ENCODE measurements at places on chromosomes 5 and 9.
A peak's percentile ranks its signal among the peaks of the same experiment; 100 is the strongest.

- DNase-seq: no peak
Measured at GRCh38 chr5:120544043-120544442, 79.9 kb downstream of the PRR16 start.

- no peak for DNase-seq
Measured at GRCh38 chr9:95980262-95981125, 105.0 kb downstream of the ERCC6L2 start.

- no peak for DNase-seq
Measured at GRCh38 chr9:136875155-136875554, 9.0 kb upstream of the EDF1 start.

GRCh38 chr5:39569857-39570256 lies 145.1 kb upstream of the DAB2 start:
- no peak for DNase-seq

DNA sequence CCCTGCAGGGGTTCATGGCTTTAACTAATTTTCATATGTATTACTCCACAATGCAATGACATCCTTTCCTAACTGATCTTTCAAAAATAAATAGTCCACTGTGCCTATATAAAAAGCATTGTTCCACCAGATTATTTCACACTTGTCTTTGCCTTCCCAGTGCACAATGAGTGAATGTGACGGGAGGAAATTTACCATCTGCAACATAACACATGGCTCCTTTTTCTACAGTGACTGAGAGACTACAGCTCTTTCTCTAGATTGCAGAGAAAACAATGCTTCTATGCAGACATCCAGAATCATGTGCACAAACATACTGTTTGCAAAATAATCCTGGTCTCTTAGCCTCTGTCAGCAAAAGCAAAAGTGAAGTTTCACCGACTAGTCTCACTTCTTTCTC lies 483.7 kb upstream of the PIK3R1 start:
- no peak for DNase-seq

- no peak for DNase-seq
Measured at GRCh38 chr9:20707708-20708107, 23.6 kb downstream of the FOCAD start.

DNA sequence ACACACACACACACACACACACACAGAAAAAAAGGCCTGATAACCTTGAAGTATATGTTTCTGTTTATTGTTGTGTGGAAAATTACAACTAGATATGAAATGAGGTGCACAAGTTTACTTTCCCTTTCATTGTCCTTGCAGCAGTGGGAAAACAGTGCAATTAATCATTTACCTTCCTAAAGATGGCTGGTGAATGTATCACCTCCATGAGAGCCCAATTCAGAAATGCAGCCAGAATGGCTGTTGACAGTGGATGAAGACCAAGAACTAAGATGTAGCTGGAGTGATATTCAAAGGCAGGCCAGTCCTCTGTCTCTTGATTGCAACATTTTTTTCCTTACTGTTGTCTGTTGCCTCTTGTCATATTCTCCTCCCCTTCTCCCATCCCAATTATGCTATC lies 49.6 kb upstream of the EIF4EBP3 start:
- DNase-seq: no peak

- DNase-seq: no peak
Measured at GRCh38 chr5:16160706-16161105, 18.9 kb downstream of the MARCHF11 start.

GRCh38 chr5:32153723-32154122 lies 20.4 kb downstream of the GOLPH3 start:
- no peak for DNase-seq

DNA sequence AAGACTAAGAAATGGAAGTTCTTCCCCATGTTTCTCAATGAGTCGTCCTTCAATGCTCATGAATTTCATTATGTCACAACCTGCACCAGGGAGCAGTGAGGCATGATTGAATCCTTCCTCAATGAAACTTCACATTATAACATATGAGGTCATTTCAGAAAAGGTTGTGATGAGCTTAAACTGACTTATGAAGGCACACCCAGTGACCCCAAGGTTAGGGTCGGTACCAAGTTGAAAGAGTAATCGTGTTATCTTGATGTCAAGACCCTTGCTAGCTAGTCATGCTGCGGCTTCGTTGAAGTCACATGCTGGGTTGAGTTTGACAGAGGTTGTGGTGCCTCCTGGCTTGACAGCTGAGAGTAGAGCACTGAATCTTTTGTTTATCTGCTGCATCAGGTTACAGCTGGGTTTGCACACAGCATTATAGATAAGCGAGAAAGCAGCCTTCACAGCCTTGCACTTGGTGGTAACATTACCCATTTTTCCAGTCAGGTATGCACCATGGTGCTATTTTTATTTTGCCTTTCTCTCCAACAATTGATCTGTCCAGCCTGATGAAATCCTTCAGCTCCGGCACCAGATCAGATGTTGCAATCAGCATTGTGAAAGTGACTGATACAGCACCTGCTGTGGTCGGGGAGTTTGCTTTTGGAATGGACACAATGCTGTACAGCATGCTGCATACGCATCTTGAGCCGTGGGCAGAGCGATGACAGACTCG lies 133.2 kb downstream of the ERCC6L2 start:
- no peak for DNase-seq

DNA sequence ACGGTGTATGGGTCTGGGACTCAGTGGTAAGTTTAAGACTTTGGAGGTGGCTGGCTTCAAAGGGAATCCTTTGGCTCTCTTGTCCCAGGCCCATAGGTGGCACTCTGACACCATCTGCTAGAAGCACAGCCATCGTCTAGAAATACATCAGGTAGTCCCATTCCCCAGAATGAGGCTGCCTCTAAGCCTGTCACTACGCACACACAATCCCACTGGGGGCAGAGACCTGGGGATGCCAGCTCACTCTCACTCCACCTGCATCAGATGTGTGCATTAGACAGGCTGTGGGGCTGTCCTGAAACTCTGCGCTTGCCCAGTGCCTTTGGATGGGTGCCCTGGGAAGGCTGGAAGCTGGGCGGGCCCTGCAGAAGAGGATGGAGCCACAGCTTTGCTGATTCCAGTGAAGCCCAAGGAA lies 127.5 kb upstream of the PANK3 start:
- peak; percentile 8 for DNase-seq

- DNase-seq: no peak
Measured at GRCh38 chr5:2700876-2701275, 50.6 kb downstream of the IRX2 start.

DNA sequence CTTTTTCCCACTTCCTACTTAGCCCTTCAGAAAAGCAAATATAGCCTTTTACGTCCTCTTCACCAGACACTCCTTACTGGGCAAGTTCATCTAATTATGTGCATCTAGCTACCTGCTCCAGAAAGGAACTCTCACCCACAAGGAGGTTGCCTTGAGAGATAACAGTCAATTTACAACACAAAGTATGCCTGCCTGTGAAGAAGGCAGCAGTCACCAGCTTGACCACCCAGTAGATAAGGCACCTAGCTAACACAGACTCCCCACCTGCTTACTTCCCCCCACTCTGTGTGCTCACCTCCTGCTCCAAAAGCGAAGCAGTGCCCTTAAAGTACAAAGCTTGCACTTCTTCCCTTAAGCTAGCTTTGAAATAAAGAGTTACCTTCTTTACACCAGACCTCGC lies 111.7 kb upstream of the MRPS30 start:
- no peak for DNase-seq

- DNase-seq: no peak
Measured at GRCh38 chr5:10416868-10417267, 24.8 kb upstream of the ROPN1L start.

GRCh38 chr9:127448112-127448805 lies 2.9 kb downstream of the RPL12 start:
- DNase-seq: no peak

GRCh38 chr9:132078699-132079356 lies 839 bp downstream of the MED27 start:
- DNase-seq: no peak

- peak; percentile 2 for DNase-seq
Measured at GRCh38 chr9:68704814-68705530, at the start of gene PIP5K1B. Gene PIP5K1B (plus strand): TSS chr9:68705240. CDS start chr9:68822615, 117,375 bp downstream.

- DNase-seq: no peak
Measured at GRCh38 chr9:123871781-123872180, 58.1 kb downstream of the DENND1A start.

DNA sequence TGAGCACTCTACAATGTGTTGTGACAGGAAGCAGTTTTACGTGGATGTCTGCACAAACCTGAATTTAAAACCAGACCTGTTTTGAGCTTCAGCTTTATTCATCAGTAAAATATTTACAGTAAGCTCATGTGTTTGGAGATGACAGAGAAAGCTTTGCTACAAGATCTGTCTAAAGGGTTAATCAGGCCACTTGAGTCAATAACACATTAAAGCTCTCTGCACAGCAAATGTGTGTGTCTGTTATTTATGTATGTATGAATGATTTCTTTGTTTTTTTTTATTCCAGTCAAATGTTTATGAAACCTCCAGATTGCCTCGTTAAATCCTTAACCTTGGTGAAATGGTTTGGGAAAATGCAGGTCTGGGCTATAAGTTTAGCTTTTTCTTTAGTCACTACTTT lies 77.3 kb upstream of the SREK1 start:
- no peak for DNase-seq

- no peak for DNase-seq
Measured at GRCh38 chr5:135322271-135322670, 76.8 kb downstream of the MACROH2A1 start.

DNA sequence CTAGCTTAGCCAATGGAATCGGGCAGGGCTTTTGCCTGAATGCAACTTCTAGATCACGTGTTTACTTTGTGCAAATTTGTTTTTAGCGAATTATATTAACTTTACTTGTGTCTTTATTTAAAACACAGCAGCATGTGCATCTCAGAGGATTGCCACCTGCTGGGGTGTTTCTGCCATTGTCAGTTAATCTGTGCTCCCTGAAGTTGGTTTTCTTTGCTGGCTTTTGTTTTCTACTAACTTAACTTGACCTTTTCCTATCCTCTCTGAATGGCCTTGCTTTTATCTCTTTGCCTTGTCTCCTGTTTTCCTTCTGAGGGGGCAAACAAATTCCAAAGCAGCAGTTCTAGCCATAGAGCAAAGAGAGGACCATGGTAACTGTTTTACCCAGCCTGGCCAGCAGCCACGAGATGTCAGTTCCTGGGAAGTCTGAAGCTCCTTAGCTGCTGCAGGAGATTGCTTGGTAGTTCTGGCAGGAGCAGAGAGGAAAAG lies 67.6 kb downstream of the ARHGEF28 start:
- DNase-seq: no peak

DNA sequence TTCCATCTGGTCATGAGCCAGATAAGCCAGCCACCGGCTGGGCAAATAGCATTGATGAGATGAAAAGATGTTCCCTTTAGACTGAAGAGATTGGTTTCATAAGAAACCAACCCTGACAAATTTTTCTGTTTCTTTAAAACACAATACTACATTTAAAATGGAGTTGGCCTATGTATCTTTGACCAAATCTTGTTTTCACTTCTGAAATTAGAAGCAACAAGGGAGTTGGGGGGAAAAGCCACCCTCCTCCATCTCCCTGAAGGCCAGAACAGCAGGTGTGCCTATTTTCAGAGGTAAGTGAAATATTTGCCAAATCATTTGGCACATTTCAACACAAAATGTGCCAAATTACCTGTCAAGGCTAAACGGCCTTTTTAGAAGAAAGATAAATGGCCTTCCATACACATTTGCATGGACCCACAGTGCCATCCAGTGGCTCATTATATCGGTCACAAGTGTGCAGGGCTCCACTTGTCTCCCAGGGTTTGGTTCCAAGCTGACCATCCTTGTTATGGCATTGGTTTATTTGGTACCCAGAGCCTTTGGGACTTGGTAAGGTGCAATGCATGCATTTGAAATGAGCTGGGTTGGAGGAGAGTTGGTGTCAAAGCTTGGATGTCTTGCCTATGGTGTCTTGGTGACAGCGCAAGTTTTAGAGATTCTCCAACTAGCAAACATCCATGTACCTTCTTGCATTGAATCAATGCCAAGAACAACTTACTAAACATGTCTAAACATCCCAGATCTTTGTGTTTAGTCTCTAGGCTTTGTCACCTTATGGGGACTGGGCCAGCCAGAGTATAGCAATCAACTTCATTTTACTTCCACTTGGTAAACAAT lies 372.0 kb upstream of the KIF2A start:
- DNase-seq: peak; percentile 2

- DNase-seq: no peak
Measured at GRCh38 chr5:17481378-17481777, 16.7 kb upstream of the TAF11L2 start.

GRCh38 chr5:173775261-173776197 lies 112.6 kb upstream of the CPEB4 start:
- no peak for DNase-seq

GRCh38 chr5:81604193-81604592 lies 146.7 kb downstream of the SSBP2 start:
- no peak for DNase-seq

DNA sequence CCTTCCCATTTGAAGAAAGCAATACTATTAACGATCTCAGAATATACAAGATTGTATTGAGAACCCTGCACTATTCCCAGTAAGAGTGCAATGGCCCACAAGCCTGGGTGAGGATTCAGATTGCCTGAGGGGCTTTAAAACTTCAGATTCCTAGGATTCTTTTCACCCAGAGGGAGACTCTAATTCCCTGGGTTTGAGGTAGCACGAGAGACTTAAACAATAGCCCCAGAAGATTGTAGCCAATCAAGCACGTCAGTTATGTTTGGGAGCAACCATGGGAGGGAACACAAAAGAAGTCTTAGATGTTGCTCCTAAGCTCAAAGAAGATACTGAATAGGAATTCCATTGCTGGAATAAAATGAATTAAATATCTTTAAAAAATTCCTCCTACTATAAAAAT lies 17.9 kb downstream of the MRPS27 start:
- no peak for DNase-seq

- DNase-seq: no peak
Measured at GRCh38 chr5:83124593-83124992, 47.2 kb downstream of the XRCC4 start.

- DNase-seq: no peak
Measured at GRCh38 chr9:109972026-109972882, 192.3 kb downstream of the PALM2AKAP2 start.

Data from CD4-positive, alpha-beta T cell treated with Interleukin-1 beta for 1 hour (primary cell).